Esophagus squamous epithelium (tissue), 5 donors: ENCODE measurements at places on chromosomes 11 and 22.

DNA sequence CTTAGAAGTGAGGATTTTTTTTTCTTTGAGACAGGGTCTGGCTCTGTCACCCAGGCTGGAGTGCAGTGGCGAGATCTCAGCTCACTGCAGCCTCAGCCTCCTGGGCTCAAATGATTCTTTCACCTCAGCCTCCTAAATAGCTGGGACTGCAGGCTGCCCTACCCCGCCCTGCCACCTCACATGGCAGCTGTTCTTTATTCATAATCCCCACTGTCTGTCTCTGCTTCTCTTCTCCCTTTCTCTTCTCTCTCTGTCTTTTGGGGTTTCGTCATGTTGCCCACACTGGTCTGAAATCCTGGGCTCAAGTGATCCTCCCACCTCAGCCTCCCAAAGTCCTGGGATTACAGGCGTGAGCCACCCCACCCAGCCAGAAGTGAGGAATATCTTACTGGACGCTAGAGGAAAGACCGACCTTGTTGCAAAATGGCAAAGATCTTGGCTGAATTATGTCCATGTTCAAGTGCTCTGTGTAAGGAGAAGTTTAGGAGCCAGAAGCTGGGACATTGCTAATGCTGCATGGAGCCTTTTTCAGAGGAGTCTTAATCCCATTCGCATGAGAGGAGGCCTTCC, 21.9 kb downstream of the KRTAP5-5 start:
- no peak for DNase-seq

- no peak for DNase-seq
Measured at GRCh38 chr11:65500387-65501185, 1.7 kb downstream of the MALAT1 start.

DNA sequence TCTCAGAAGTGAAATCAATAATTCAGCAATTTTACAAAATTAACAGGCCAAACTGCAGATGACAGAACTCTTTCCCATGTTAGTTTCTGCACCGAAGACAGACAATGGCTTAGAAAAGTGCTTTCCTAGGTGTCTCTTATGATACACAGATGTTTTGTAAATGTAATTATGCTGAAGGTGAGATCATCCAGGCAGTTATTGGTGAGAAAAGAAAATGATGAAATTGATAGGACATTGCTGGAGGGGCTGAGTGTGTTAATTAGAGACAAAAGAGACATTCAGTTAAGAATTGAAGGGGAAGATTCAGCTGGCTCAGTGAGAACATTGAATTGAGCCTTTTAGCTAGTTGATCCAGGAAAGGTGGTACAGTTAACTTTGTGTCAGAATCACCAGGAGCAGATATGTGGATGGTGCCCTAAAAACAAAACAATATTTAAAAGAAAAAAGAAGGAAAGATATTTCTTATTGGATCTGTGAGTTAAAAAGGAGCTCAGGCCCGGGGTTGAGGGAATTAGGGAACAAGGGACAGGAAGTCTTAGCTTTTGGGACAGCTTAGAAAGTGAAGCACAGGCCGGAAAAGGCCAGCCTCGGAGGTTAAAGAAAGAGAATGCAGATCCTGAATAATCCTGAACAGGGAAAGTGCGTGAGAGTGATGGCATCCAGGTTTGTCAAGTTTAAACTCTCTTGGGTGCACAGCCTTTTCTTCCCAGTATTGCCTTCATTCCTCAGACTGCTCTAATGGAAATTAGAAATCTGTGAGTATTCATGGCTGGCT, 16.9 kb downstream of the ARHGAP42 start:
- no peak for DNase-seq

DNA sequence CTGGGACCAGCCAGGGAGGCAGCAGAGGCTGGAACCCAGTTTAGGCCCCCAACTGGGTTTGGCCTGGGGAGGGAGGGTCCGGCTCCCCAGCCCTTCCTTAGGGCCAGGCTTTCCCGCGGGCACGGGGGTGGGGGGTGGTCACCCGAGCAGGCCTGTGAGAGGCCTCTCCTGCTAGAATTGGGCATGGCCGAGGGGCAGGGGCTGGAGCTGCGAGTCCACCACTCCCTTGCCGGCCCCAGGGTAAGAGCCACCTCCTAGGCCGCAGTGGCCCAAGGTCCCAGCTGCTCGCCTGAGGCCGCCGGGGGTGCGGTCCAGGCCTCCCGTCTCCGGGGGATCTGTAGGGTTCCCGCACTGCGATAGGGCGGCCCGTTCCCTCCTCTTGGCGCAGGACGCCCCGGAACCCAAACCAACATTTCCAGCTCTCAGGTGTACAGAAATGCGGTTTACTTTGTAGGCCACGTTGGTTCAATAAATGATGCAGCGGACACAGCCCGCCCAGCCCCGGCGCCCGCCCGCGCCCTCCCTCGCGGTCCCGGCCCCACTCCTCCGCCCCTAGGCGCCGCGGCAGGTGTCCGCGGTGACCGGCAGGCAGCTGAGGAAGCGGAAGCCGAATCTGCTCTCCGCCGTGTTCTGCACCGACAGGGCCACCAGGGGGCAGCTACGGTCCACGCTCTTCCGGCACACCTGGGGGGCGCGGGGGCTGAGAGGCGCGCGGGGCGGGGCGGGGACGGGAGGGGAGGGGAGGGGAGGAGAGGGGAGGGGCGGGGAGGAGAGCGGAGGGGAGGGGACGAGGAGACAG, 5.9 kb downstream of the LMNTD2 start:
- no peak for DNase-seq

DNA sequence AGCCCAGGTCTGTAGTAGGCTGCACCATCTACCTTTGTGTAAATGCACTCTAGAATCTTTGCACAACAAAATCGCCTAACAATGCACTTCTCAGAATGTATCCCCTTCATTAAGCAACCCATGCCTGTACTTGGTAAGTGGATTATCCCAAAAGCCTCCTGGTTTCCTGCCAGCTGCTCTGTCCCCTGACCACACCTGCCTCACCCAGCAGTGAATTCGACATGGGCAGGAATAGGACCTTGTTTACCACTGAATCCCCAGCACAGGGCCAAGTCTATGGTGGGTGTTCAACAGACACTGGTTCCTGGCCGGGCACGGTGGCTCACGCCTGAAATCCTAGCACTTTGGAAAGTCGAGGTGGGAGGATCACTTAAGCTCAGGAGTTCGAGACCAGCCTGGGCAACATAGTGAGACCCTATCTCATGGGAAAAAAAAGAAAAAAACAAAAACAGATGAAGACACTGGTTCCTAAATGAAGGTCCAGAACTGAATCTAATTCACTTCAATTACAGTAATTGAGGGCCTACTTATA, 5.1 kb upstream of the SYCE3 start:
- no peak for DNase-seq

DNA sequence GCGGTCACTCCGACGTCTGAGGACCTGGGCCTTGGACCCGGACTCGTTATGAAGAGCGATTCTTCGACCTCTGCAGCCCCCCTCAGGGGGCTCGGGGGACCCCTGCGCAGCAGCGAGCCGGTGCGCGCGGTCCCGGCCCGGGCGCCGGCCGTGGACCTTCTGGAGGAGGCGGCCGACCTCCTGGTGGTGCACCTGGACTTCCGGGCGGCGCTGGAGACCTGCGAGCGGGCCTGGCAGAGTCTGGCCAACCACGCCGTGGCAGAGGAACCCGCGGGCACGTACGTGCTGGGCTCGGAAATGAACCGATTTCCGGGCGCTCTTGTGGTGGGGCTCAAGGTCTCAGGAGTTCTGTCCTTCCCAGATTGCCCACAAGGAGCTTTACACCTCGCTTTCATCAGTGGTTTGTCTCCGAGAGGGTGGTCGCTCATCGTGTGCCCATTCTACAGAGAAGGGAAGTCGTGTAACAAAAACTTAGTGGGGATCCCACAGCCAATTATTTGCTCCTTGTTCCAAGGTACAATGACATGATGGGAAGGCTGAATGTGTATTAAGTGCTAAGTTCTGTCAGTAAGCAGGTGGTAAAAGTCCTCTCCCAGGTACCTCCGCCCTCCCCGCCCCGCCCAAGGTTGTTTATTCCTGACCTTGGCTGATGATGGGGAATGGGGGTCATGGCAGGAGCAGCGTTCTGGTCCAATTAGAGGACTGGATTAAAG, 695 bp downstream of the PEX26 start:
- DNase-seq: no peak

DNA sequence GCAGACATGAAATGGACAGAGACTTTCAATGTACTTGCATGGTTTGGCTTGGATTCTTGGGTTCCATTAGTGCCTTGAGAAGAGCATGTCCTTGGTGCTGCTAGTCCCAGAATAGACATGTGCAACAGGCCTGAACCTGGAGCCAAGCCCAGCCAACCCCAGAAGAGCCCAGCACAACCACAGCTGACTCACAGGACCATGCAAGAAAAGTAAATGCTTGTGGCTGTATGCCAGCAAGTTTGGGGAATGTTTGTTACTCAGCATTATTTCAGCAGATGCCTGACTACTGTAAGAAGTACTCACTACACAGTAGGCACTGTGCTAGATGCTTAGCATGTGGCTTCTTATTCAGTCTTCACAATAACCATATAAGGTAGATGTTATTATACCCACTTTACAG, 39.2 kb upstream of the HMGXB4 start:
- no peak for DNase-seq

DNA sequence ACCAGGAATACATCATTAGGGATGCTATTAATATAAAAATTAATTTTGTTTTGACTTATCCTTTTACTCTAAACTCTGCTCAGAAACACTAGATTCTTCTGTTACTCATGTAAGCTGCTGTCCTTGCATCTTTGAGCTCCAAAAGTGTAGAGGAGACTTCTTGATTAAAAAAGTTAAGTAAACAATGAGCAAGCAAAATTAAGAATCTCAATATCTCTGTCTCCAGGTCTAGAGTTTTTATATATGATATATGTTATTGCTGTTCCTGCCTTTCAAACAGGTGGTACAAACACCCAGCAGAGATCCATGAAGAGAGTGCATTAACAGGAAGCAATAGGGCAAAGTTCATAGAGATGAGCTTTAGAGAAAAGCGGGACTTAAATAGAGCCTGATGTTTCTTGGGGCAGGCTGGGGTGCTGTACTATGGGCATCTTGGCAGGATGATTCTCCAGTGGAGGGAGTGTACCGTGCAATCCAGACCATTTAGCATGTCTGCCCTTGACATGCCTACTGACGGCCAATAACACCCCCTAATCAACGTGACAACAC, 6.9 kb downstream of the MAPK1 start:
- DNase-seq: no peak

GRCh38 chr11:6587360-6587953, 16.0 kb downstream of the RRP8 start:
- no peak for DNase-seq

- DNase-seq: no peak
Measured at GRCh38 chr22:39130892-39131855, 21.3 kb downstream of the CBX7 start.

- no peak for DNase-seq
Measured at GRCh38 chr22:25099202-25099601, 100.5 kb upstream of the CRYBB3 start.

GRCh38 chr11:93513772-93514171, 29.4 kb downstream of the SMCO4 start:
- DNase-seq: no peak

DNA sequence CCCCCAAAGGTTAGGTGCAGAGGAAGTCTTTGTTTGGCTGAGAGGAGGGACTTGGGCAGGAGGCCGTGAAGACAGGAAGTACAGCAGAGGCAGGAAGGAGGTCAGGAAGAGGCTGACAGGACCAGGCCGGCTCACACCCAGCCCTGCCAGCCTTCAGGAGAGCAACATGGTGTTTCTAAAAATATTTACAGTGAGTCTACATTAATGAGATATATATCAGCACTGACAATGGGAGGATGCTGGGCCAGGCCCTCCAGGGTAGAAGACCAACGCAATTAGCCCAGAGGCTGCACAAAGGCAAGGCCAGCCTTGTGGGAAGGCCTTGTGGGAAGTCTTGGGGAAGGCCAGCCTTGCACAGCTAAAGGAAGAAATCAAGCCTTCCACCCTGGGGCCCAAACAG, 7.9 kb upstream of the APLNR start:
- DNase-seq: no peak

- no peak for DNase-seq
Measured at GRCh38 chr11:34288492-34288891, 69.3 kb downstream of the ABTB2 start.

GRCh38 chr11:13344818-13345217, 67.2 kb downstream of the BMAL1 start:
- DNase-seq: no peak

DNA sequence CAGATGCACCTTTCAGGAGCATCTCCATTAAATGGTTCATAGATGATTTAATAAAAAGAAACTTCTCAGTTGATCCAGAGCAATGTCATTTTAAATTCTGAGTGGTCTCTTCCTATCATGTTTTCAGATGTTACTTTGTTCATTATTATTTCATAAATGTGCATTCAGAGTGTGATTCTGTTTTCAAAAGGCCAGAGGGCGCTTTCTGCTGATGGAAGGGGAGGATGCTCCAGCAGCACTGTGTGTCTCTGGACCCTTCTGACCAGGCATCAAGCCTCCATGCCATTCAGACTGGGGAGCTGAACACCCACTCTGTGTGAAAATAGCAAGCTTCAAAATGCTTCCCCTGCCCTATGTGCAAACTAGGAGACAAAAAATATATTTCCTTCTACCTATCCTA, 23.9 kb upstream of the CRTAM start:
- DNase-seq: no peak

- DNase-seq: no peak
Measured at GRCh38 chr11:119608201-119608600, 120.8 kb downstream of the NECTIN1 start.

DNA sequence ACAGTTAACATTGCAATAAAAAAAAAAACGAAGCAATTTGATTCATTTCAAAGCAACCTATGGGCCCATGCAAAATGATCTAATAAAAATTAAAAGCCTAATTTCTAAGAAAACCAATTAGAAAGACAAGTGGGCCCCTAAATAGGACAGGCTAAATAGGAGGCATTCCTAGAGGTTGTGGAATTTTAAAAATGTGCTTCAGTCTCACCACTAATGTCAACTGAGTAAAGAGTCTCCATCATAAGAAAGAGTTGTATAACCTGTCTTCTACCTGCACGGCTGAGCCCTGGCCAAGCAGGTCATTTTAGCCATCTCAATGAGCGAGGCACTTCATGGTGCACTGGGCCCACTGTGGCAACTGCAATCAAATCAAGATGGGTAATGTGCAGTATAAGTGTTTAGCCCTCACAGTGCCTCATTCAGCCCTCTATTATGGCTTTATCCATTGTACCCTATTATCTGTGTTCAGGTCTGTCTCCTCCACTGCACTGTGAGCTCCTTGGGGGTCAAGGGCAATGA, 76.4 kb downstream of the PRSS23 start:
- no peak for DNase-seq
